ENCODE measurements at places on chromosomes 12 and 14. TPM values are rescaled to one million over a fixed set of nuclear protein-coding genes. Genes with fewer than 3 reads are reported as not detected.

The DACT1 gene
- total RNA-seq = 83.9 TPM

The ASCL1 gene
- 0.32 TPM for total RNA-seq

- DNase-seq = no peak
Observed at GRCh38 chr14:68362846-68363245, 430.0 kb downstream of the ZFP36L1 start.

GRCh38 chr12:14589169-14590004 is 21.7 kb upstream of the PLBD1 start:
- no peak for DNase-seq

DNA sequence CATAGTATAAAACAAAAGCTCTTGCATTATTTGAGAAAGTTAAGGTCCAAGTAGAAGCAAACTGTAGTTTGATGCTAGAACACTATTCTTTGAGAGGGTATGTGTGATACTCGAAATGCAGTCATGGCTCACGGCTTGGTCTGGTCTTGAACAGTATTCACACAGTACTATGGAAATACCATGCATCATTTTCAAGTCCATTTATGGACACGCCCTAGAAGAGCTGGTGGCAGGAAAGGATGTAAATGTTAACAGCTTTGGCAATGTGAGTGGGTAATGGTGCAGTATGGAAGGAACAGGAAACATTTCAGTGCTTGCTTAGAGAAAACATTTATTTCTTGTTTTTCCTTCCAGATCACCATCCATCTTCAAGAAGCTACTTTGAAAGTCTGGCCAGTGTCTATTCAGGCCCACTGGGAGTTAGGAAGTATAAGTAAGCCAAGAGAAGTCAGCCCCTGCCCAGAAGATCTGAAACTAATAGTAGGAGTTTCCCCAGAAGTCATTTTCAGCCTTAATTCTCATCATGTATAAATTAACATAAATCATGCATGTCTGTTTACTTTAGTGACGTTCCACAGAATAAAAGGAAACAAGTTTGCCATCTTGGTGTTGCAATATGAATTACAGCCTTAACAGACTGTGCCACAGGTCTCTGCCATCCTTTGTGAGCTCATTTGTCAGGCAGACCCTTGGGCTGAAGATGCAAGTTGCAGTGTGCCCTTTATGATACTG is 5.7 kb upstream of the AKAP5 start:
- no peak for DNase-seq

GRCh38 chr12:80419644-80420043 is 24.4 kb upstream of the PTPRQ start:
- no peak for DNase-seq

- DNase-seq = no peak
Observed at GRCh38 chr12:95416111-95416636, 57.8 kb upstream of the METAP2 start.
